ENCODE measurements at places on chromosomes 11 and 22.

- DNase-seq: no peak
These were observed 99.1 kb upstream of the CHRM4 start for GRCh38 chr11:46490666-46491065.

DNA sequence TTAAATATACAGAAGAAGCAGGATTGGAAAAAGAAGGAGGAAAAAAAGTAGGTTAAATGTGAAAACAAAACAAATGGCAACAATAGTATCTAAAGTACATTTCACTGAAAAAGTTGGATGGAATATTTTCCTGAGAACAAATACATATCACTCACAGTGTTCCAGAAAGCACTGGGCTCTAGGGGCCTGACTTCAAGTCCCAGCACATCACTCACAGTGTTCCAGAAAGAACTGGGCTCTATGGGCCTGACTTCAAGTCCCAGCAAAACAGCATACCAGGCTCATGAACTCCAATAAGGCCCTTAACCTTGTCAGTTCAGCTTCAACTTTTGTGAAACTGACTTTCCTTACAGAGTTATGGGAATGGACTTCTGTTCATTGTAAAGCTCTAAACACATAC is 46.0 kb upstream of the CCDC34 start:
- DNase-seq: no peak

- DNase-seq: no peak
These were observed 4.8 kb upstream of the TRIM6 start for GRCh38 chr11:5591613-5592012.

DNA sequence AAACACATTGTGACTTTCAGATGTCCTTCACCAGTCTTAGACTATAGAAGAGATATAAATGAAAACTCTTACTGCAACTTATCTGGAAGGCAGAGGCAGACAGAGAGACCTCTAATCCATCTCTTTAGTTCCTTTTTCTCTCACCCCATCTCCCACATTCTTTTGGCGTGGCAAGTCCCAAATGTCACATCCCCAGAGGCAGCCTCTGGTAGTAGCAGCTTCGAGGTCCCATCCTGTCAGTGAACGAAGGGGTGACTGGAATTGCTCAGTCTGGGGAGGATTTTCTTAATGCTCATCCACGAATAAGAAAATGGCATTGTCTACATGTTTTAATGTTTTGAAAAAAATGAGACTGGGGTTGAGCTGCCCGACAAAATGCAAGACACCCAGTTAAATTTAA is 201.4 kb downstream of the GRIA4 start:
- no peak for DNase-seq

- DNase-seq: peak; percentile 44
These were observed 17.1 kb upstream of the SYTL2 start for GRCh38 chr11:85827748-85828639.

DNA sequence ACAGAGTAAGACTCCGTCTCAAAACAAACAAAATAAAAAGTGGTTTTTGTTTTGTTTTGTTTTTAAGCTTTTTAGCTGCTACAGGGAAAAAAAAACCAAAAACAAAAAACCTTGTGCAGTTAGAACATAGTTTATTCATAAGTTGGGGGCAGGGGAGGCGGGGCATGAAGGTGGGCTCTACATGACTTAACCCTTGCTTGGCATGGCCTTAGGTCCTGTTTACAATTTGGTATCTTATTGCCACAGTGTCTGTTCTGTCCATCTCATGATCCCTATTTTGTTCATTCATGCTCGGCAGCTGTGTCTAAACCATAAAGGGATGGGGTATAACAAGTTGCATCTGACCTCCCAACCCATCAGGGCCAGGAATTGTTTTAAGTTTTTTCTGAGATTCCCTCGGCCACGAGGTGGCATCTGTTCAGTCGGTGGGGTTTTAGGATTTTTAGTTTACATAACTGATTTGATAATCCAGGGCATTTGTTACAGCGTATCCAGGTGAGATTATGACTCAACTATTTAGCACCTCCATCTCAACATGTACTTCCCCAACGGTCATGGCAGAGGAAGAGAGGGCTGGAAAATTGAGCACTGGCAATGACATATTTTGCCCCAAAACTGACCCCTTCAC is 6.9 kb downstream of the AP5B1 start:
- no peak for DNase-seq

GRCh38 chr22:47035425-47035881 is 273.0 kb downstream of the TBC1D22A start:
- no peak for DNase-seq

DNA sequence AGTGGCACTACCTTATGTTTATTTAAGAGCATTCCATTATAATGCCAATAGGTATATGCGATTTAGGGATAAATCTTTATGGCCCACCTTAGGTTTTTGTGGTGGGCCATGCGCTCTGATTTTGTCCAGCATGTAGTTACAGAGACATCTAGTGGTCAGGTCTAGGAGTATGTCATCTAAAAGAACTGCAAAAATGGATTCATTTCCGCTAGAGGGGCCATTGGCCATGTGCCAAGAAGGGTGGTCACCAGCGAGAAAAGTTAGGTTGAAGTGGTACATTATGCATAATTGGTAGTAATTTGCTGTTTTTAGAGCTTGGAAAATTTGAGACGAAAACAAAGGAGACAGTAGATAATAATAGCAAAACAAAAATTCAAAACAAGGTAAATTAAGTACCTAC is 27.7 kb downstream of the LRRC4C start:
- DNase-seq: no peak

- no peak for DNase-seq
These were observed 838.7 kb upstream of the API5 start for GRCh38 chr11:42473106-42473505.

- no peak for DNase-seq
These were observed 679 bp downstream of the SPCS2 start for GRCh38 chr11:74949753-74950137.

GRCh38 chr11:104967534-104968354 is 630 bp downstream of the CASP4 start:
- no peak for DNase-seq

- no peak for DNase-seq
These were observed 3.6 kb upstream of the ACR start for GRCh38 chr22:50734343-50734771.
